ENCODE measurements at places on chromosomes 11 and 22. TPM values are rescaled to one million over a fixed set of nuclear protein-coding genes. Genes with fewer than 3 reads are reported as not detected.

The FTH1 gene
- 1,244 TPM for total RNA-seq

The TCN2 gene
- 0.44 TPM for total RNA-seq

The C22orf42 gene
- total RNA-seq, result not detected

The MUC5AC gene
- not detected for total RNA-seq

The MRGPRX3 gene
- not detected for total RNA-seq

The HBG2 gene
- total RNA-seq, result not detected

The ADAMTS15 gene
- total RNA-seq, result 0.05 TPM

The LRRC75B gene
- 2.0 TPM for total RNA-seq

The NRIP3 gene
- 3.2 TPM for total RNA-seq

- no peak overlapping the region for H3K4me3 ChIP-seq
- no peaks in the 10 kb centered on the region for H3K4me1 ChIP-seq
- DNase-seq, result no peak
- H3K27ac ChIP-seq, result no peak overlapping the region
Measured at GRCh38 chr22:33544707-33545106, 375.6 kb downstream of the LARGE1 start.

DNA sequence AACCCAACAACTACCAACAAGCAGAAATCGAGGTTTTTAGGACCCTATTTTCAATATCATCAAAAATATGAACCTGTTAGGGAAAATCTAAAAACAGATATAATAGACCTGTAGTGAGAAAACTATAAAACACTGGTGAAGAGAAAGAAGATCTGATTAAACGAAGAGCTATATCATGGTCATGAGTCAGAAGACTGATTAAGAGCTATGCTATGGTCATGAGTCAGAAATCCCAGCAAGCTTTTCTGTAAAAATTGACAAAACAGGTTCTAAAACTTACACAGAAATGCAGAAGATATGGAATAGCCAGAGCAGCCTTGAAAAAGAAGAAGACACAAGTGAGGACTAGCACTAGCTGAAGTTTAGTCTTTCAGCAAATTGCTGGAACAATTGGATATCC lies 345.0 kb downstream of the TBC1D22A start:
- peaks cover 18% of the 10 kb centered on the region for H3K4me1 ChIP-seq
- no peak overlapping the region for H3K27ac ChIP-seq
- DNase-seq, result no peak
- no peak overlapping the region for H3K4me3 ChIP-seq

DNA sequence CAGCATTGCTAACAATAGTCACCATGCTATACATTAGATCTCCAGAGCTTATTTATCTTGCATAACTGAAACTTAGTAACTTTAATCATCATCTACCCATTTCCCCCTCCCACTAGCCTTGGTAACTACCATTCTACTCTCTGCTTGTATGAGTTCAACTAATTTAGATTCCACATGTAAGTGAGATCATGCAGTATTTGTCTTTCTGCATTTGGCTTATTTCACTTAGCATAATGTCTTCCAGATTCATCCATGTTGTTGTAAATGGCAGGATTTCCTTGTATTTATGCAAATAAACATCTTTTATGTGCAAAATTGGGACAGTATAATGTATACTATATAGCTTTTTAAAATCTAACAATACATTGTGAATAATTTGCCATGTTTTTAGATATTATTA lies 66.0 kb upstream of the ZBED5 start:
- H3K27me3 ChIP-seq, result peaks cover 15% of the 10 kb centered on the region
- peaks cover 24% of the 10 kb centered on the region for H3K4me1 ChIP-seq
- no peak overlapping the region for H3K4me3 ChIP-seq
- DNase-seq, result no peak
- H3K36me3 ChIP-seq, result peaks cover 2% of the 10 kb centered on the region

- H3K4me1 ChIP-seq, result peaks cover 27% of the 10 kb centered on the region
- H3K27ac ChIP-seq, result peak overlapping the region; percentile 98
- peaks cover 12% of the 10 kb centered on the region for H3K36me3 ChIP-seq
- no peaks in the 10 kb centered on the region for H3K27me3 ChIP-seq
- DNase-seq, result no peak
Measured at GRCh38 chr22:40951795-40952605, 822 bp downstream of the RBX1 start.

DNA sequence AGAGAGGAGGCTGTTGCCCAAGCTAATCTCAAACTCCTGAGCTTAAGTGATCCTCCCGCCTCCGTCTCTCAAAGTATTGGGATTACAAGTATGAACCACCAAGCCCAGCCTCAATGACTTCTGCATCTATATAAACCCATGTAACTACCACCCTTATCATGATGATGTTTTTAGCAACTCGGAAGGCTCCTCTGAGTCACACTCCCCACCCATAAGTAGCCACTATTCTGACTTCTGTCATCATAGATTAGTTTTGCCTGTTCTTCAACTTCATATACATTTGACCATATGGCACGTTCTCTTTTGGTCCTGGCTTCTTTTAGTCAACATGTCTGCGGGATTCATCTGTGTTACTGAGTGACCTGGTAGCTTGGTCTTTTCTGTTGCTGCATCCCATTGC lies 6.4 kb upstream of the FOSL1 start:
- no peak for DNase-seq
- no peaks in the 10 kb centered on the region for H3K36me3 ChIP-seq
- H3K4me3 ChIP-seq, result no peak overlapping the region
- peaks cover 6% of the 10 kb centered on the region for H3K27me3 ChIP-seq

GRCh38 chr11:133082841-133083488 lies 449.3 kb downstream of the OPCML start:
- H3K27ac ChIP-seq, result no peak overlapping the region
- peak; percentile 72 for DNase-seq
- no peaks in the 10 kb centered on the region for H3K4me1 ChIP-seq
- H3K4me3 ChIP-seq, result peak overlapping the region; percentile 67

- no peaks in the 10 kb centered on the region for H3K36me3 ChIP-seq
- H3K27ac ChIP-seq, result no peak overlapping the region
- no peak overlapping the region for H3K4me3 ChIP-seq
- no peaks in the 10 kb centered on the region for H3K27me3 ChIP-seq
- no peak for DNase-seq
Measured at GRCh38 chr11:106621484-106621883, 396.8 kb downstream of the GUCY1A2 start.

GRCh38 chr11:112289588-112290492 lies 29.2 kb upstream of the PLET1 start:
- peaks cover 4% of the 10 kb centered on the region for H3K36me3 ChIP-seq
- H3K27ac ChIP-seq, result no peak overlapping the region
- DNase-seq, result peak; percentile 89
- H3K4me1 ChIP-seq, result peaks cover 14% of the 10 kb centered on the region
- peak overlapping the region; percentile 80 for H3K4me3 ChIP-seq

- peak overlapping the region; percentile 16 for H3K4me3 ChIP-seq
Measured at GRCh38 chr22:32480238-32480637, 5.6 kb downstream of the FBXO7 start.

GRCh38 chr11:3166268-3167142 lies 1.4 kb upstream of the OSBPL5 start:
- no peak overlapping the region for H3K4me3 ChIP-seq
- H3K27me3 ChIP-seq, result peaks cover 13% of the 10 kb centered on the region
- H3K4me1 ChIP-seq, result peaks cover 31% of the 10 kb centered on the region
- no peaks in the 10 kb centered on the region for H3K36me3 ChIP-seq

DNA sequence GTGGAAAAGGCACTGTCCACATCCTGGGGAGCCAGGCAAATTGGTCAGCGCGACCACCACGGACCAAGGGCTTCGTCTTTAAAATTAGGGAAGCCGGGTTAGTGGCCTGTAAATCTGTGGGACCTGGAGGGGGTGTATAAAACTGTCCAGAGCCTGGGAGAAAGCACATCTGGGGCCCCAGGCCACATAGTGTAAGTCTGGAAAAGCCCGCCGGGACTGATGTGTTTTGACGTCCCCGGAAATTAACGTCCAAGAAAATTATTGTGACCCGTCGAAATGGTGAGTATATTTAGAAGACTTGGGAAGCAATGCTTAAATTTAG lies 4.2 kb upstream of the IGF2 start:
- H3K36me3 ChIP-seq, result no peaks in the 10 kb centered on the region
- H3K4me1 ChIP-seq, result peaks cover 25% of the 10 kb centered on the region
- DNase-seq, result no peak
- no peak overlapping the region for H3K27ac ChIP-seq
- peaks cover 63% of the 10 kb centered on the region for H3K27me3 ChIP-seq

- peaks cover 27% of the 10 kb centered on the region for H3K36me3 ChIP-seq
- H3K4me1 ChIP-seq, result peaks cover 6% of the 10 kb centered on the region
- no peak overlapping the region for H3K4me3 ChIP-seq
- no peak for DNase-seq
- no peaks in the 10 kb centered on the region for H3K27me3 ChIP-seq
Measured at GRCh38 chr22:41274856-41275255, 11.1 kb downstream of the RANGAP1 start.

DNA sequence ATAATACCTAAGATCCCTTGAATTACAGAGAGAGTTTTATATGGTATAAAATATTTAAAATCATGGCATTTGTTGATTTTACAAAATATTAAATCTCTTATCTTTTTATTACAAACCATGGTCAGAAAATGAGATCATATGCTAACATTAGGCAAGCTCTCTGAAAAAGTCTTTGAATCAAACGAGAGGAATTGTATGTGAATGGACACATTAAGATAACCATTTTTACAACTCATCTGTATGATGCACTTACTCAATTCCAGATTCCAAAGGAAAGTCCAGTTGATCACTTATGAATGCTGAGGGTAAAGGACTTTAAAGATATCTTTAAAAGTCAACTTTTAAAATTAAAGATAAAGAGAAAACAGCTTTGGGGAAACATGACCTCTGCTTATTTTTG lies 83.5 kb upstream of the LUZP2 start:
- H3K4me3 ChIP-seq, result no peak overlapping the region
- DNase-seq, result no peak
- no peak overlapping the region for H3K27ac ChIP-seq
- H3K36me3 ChIP-seq, result peaks cover 1% of the 10 kb centered on the region
- no peaks in the 10 kb centered on the region for H3K4me1 ChIP-seq

Measured in activated T-cell treated with anti-CD3 and anti-CD28 coated beads, Interleukin-2, amount 50 U/mL, for 72 hours (primary cell).